ENCODE measurements at places on chromosomes 6 and 20.

DNA sequence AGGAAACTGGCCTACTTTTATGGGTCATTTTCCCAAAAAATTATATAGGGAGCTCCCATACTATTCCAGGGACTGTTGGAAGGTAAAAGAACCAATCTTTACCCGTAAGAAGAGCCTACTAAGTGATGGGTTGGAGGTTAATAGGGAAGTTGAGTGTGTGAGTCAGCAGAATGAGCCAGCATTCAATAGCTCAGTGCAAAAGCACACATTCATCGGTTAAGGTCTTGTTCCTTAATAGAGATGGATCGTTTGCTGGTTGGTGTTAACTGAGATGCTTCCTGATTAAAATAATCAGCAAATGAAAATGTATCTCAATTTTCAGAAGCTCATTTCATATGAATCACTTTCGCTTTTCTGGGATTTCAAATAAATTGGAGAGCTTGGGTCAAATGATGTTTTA is 115.3 kb upstream of the MRPS10 start:
- no peak for DNase-seq

- DNase-seq: no peak
Observed at GRCh38 chr6:144844596-144844995, 559.5 kb downstream of the UTRN start.

DNA sequence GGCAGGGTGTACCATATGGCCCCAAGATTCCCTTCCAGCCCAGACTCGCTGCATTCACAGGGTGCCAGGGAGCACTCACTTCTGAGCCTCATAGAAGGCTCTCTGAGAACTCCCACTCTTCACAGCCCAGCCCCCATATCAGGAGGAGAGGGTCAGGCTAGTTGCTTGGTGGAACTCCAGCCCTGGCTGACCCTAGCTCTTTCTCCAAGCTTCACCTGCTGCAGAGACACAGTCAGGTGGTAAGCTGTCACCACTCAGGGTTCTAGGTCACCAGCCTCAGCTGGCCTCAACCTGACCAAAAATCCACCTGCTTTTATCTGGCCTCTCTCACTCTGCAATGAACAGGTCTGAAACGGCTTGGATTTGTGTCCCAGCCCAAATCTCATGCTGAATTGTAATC is 162.7 kb upstream of the MLN start:
- DNase-seq: no peak

- DNase-seq: no peak
Observed at GRCh38 chr6:42440778-42441696, 10.7 kb downstream of the TRERF1 start.

- DNase-seq: no peak
Observed at GRCh38 chr6:64874776-64875175, 832.2 kb downstream of the EYS start.

DNA sequence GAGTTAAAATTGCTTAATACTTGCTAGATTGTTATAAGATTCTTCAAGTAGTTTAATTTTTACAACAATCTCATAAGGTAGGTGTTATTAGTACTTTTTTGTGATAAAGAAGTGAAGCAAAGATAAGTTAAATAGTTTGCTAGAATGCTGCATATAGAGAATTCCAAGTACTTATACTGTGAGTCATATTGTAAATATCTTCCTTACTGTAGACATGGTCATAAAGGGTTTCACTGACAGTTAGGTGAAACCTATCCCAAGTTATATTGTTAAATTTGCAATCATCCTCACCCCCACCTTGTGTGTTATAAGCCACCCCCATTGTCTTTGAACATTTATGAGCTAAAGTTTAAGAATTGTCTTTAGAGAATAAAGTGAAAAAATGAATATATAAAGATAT is 142.0 kb downstream of the FAM83B start:
- no peak for DNase-seq

GRCh38 chr6:15420959-15421438 is 175.1 kb downstream of the JARID2 start:
- no peak for DNase-seq

DNA sequence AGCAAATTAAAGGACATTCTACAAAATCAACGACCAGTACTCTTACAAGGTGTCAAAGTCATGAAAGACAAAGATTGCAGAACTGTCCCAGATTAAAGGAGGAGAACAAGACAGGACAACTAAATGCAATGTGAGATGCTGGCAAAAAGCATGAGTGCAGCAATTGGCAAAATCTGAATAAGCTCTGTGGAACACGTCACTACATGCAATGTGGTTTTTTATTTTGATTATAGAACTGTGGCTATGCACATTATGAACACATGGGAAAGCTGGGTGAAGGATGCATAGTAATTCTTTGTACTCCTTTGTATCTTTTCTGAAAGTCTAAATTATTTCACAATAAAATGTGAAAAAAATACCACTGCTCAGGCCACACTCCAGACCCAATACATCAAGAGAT is 509.4 kb downstream of the KIF16B start:
- DNase-seq: no peak

DNA sequence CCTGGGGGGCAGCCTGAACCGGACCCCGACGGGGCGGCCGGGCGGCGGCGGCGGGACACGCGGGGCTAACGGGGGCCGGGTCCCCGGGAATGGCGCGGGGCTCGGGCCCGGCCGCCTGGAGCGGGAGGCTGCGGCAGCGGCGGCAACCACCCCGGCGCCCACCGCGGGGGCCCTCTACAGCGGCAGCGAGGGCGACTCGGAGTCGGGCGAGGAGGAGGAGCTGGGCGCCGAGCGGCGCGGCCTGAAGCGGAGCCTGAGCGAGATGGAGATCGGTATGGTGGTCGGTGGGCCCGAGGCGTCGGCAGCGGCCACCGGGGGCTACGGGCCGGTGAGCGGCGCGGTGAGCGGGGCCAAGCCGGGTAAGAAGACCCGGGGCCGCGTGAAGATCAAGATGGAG is 636 bp downstream of the SRF start:
- DNase-seq: no peak

DNA sequence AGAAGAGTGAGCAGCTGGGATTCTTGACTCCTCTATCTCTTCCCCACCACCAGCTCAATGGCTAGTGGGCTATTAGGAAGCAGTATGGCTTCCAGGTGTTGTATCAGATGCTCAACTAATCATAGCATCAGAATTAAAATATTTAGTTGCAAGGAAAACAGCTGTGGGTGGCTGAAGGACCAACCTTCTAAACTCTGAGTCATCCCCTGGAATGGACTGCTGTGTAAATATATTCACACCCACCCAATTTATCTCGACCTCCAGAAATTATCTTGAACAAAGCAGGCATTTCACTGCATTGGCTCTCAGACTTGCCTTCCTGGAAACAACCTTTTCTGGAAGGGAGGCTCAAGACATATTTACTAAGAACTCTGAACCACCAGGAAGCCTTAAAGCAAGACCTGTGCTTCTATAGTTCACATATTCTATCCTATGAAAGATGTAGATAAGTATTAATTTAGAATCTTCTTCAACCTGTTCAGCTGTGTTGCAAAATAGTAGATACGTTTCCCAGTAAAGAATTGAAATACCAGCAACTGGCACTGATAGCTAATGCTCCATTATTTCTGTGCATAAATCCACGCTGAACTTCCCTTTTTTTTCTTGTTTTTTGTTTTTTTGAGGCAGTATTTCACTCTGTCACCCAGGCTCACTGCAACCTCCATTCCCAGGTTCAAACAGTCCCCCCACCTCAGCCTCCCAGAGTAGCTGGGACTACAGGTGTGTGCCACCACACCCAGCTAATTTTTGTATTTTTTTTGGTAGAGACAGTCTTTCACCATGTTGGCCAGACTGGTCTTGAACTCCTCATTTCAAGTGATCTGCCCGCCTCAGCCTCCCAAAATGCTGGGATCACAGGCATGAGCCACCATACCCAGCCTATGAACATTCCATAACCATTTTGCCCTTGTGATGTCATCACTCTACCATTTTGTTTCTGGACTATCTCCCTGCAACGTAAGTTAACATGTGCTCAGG is 56.9 kb upstream of the CD2AP start:
- DNase-seq: no peak

GRCh38 chr6:35024551-35025054 is 116.5 kb downstream of the TCP11 start:
- DNase-seq: peak; percentile 89

Measured in pons (tissue), 1 donor.